T1000 (cell line): ENCODE measurements at places on chromosomes 13 and 19.

GRCh38 chr19:3335431-3336350 lies 30.7 kb upstream of the NFIC start:
- DNase-seq = no peak

DNA sequence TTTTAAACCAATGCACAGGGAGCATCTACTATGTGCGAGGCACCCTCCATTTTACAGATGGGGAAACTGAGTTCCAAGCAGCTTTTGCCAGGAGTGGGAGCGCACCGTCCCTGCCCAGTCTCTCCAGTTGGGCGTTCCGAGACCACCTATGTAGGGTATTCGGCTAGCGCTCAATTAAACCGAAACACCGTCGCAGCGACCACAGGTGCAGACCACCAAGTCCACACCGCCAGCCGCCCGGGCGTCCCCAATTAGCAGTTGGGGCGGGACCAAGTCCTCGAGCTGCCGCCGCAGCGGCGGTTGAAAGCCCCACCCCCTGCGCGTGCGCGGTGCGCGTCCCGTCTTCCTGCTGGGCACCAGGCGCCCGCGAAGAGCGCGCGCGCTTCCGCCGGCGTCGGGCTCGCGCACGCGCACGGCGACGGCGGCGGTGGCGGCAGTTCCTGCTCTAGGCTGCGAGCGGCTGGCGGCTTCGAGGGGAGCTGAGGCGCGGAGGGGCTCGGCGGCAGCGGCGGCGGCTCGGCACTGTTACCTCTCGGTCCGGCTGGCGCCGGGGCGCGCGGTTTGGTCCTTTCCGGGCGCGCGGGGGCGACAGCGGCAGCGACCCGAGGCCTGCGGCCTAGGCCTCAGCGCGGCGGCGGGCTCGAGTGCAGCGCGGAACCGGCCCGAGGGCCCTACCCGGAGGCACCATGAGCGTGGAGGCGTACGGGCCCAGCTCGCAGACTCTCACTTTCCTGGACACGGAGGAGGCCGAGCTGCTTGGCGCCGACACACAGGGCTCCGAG lies at the start of gene UPF1:
TSS of gene UPF1 (plus strand) at position 436 of the 782 bp plus-strand sequence. CDS start at position 687, 251 bp downstream.
- DNase-seq = peak; percentile 81

GRCh38 chr19:38229585-38230073 lies 5.6 kb upstream of the DPF1 start:
- peak; percentile 72 for DNase-seq

DNA sequence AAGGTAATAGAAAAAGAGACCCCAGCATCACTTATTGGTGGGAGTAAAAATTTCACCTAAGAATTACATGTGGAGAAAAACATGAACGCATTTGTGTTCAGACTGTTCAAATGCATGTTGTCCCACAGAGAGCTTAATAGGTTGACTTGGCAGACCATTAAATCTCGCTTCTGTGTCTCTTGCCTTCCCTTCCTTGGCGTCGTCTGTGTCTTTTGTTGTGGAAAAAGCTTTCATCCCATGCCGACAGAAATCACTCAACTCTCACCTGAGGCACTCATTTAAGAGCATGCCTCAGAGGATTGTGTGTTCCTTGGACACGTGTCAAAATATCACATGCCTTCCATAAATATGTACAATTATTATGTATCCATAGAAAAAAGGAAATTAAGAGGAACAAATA lies 24.4 kb upstream of the CACNA1A start:
- DNase-seq = no peak

DNA sequence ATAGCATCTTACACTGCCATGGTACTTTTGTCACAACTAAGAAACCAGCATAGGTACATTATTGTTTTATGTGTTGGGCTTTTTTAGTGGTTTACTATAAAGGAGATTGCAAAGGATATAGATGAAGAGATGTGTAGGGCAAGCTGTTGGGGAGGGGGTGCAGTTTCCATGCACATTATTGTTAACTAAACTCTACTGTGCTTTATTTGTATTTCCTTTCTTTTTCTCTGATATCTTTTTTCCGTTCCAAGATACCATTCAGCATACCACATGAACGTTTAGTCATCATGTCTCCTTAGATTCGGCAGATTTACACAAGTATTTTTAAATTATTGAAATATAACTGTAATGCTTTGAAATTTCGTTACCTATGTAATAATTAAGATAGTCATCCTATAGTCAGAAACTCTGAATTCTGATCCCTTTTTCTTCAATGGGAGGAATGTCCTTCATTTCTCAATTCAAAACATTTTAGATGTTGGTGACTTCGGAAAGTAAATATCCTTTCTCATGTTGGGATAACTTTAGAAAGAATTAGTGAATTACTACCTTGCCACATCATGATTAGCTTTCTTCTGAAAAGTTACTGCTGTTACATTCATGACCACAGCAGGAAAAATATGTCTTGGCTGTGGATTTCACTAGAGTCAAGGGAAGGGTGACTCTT lies 82.8 kb downstream of the FRY start:
- DNase-seq = no peak

- DNase-seq = peak; percentile 72
Measured at GRCh38 chr19:38657633-38658222, 10.3 kb downstream of the ACTN4 start.

GRCh38 chr19:27794494-27795042 lies 1418.4 kb downstream of the UQCRFS1 start:
- peak; percentile 12 for DNase-seq

DNA sequence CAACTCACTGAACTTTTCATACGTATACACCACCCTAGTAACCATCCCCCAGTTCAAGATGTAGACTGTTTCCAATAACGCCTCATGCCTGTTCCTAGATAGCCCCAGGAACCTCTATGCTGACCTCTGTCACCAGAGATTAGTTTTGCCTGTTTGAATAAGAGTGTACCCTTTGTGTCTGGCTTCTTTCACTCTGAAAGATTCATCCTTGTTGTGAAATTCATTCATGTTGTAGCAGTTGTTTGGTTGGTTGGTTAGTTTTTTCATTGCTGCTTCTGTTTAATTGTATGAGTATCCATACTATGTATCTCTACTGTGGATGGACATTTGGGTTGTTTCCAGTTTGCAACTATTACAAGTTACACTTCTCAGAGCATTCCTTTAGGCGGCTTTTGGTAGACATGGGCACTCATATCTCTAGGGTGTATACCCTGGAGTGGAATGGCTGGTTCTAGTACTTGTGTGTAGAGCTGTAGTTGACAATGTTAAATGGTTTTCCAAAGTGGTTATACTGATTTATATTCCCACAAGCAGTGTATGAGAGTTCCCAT lies 1.6 kb downstream of the RNASEH2B start:
- no peak for DNase-seq

GRCh38 chr13:97478247-97478646 lies 44.3 kb downstream of the RAP2A start:
- DNase-seq = no peak

DNA sequence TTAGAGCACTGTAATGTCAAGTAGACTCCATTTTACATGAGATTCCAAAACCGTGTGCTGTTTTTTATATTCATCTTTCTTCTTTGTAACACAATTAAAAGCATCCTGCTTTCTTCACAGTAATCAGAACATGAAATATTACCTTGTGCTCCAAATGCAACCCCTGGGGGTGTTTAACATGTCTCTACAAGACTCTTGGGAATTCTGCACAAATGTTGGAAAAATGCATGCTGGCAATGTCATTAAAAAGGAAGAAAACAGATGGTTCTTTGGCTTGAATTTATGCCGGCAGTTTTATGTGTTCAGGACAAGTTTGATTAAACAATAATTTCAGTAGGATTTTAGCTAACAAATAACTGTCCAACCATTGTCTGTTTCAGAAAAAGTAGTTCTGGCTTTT lies 159.1 kb downstream of the LIG4 start:
- DNase-seq = no peak

DNA sequence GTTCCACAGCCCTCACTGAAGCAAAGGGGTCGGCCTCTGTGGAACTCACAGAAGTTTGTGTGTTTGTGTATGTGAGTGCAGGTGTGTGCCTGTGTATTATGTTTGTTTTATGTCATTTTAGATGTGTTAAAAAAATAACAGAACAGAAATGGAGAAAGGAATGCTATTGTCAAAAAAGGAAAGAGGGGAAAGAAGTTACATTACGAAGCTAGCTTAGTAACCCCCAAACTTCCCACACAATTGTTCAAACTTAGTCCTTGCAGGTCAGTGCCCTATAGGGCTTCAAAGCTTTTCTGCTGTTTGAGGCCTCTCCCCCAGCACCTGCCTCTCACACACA lies 1505.6 kb upstream of the SLC10A2 start:
- DNase-seq = no peak

DNA sequence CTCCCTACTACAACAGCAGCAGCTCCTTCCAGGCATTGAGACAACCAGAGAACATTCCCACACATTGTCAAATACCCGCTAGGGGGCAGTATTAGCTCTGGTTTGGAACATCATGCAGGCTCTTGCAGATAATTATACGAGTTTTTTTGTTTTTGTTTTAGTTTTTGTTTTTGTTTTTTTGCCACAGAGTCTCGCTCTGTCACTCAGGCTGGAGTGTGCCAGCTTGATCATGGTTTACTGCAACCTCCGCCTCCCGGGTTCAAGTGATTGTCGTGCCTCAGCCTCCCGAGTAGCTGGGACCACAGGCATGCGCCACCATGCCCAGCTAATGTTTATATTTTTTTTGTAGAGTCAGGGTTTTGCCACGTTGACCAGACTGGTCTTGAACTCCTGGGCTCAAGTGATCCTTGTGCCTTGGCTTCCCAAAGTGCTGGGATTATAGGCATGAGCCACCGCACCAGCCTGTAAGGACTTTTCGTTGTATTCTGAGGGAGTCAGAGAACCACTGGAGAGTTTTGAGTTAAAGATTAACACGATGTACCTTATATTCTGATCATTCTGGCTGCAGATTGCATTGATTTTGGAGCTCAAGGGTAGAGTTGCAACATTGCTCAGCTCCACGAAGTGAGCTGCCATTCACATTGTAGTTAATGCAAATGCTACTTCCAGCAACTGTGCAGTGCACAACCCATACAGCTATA lies 41.7 kb upstream of the CEACAM20 start:
- peak; percentile 47 for DNase-seq

- no peak for DNase-seq
Measured at GRCh38 chr19:14545716-14546082, 16.3 kb downstream of the TECR start.

DNA sequence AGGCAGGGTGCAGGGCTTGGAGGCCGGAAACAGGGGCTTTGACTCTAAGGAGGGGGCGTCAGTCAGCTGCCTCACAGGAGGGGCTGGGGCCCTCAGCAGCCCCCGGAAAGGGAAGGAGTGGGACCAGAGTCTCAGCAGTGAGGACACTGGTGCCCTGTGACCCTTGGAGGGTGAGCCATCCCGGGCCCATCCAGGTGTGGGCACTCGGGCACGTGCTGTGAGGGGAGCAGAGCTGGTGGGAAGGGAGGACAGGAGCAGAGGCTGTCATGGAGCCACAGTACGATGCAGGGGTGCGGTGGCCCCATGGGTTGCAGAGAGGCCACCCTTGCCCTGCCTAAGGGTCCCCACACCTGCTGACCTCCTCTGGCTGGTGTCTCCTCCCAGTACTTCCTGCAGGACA lies 19.1 kb upstream of the ZNF544 start:
- DNase-seq = no peak

GRCh38 chr13:109728791-109729731 lies 57.3 kb downstream of the IRS2 start:
- no peak for DNase-seq

- DNase-seq = no peak
Measured at GRCh38 chr19:48192750-48193149, 22.3 kb downstream of the ZSWIM9 start.

- DNase-seq = no peak
Measured at GRCh38 chr13:73623281-73623680, 510.9 kb downstream of the KLF12 start.

DNA sequence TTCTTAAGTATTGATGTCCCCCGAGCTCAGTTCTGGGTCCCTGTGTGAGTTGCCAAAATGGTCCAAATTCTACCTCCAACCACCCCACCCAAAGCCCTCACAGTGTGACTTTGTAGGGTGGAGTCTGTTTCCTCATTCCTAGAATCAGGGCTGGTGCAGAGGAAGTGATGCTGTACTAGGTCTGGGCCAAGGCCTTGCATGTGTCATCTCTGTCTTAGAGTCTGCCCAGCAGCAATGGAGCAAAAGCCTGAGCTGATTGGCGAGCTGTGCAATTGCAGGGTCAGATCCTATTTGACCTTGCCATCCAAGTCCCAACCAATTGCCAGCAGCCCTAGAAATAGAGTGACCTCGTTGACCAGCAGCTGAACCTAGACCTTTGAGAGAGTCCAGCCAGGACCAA lies 97.0 kb upstream of the ANKRD10 start:
- DNase-seq = no peak

DNA sequence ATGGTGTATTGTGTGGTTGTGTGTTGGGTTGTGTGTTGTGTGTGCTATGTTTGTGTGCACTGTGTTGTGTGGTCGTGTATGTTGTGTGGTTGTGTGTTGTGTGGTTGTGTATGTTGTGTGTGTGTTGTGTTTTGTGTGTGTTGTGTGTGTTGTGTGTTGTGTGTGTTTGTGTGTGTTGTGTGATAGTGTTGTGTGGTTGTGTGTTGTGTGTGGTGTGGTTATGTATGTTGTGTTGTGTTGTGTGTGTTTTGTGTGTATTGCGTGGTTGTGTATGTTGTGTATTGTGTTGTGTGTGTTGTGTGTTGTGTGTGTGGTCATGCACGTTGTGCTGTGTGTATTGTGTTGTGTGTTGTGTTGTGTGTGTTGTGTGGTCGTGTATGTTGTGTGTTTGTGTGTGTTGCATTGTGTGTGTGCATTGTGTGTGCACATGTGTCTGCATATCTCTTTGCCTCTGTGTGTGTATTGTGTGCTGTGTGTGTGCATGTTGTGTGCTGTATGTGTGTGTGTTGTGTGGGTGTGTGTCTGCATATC lies 2.9 kb downstream of the C3 start:
- DNase-seq = no peak

GRCh38 chr13:40193286-40194223 lies 472.9 kb downstream of the FOXO1 start:
- DNase-seq = no peak

- DNase-seq = no peak
Measured at GRCh38 chr13:33169273-33169980, 116.1 kb downstream of the STARD13 start.

GRCh38 chr13:96700657-96701056 lies 293.6 kb downstream of the OXGR1 start:
- DNase-seq = no peak
